Stimulated activated CD8-positive, alpha-beta memory T cell treated with anti-CD3 and anti-CD28 coated beads, Interleukin-4, amount 100 ng/mL, for 4 hours (primary cell): ENCODE measurements at places on chromosomes 7 and 10.
A peak's percentile ranks its signal among the peaks of the same experiment; 100 is the strongest.

GRCh38 chr7:89623018-89623672, 531.1 kb upstream of the STEAP1 start:
- DNase-seq, result no peak

- peak; percentile 6 for DNase-seq
Observed at GRCh38 chr7:92246360-92247101, 757 bp downstream of the ANKIB1 start.

- no peak for DNase-seq
Observed at GRCh38 chr7:36964297-36964696, 240.0 kb upstream of the AOAH start.

- no peak for DNase-seq
Observed at GRCh38 chr7:50653126-50653864, 88.1 kb upstream of the DDC start.

- no peak for DNase-seq
Observed at GRCh38 chr7:29488203-29488970, 75.2 kb upstream of the PRR15 start.

GRCh38 chr7:10930551-10930950, 43.1 kb upstream of the PHF14 start:
- DNase-seq, result no peak

- DNase-seq, result no peak
Observed at GRCh38 chr10:100887761-100888296, 24.9 kb upstream of the SLF2 start.

GRCh38 chr7:78218876-78219275, 420.3 kb downstream of the PHTF2 start:
- DNase-seq, result no peak

GRCh38 chr10:97479939-97480338, 18.3 kb downstream of the MMS19 start:
- DNase-seq, result no peak

GRCh38 chr7:48621076-48621475, 303.3 kb upstream of the CDC14C start:
- DNase-seq, result no peak

DNA sequence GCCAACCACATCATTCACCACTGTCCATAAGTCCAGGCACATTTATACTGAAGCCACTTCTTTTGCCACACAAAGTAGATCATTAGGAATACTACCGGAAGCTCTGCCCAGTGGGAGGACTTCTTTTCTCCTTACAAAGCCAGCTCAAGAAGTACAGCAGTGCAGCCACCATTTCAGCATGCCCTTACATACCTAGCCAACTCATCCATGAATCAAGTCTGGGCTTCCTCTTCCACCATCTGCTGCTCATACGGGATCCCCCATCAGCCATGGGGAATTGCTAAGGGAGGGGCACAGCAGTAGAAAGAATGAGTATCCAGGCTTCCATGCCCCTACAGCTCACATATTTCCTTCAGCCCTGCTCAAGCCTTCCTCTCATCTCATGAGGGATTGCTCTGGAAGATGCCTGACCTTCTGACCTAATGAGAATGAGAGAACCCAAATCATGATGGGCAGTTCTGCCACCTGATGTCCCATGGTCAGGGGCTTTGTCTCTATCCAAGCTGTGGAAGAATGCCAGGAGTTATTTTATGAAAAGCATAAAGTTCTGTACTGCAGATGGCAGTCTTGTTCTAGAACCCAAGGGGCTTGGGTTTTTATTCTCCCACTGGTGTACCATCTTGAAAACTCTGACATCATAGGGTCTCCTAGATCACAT, 39.5 kb downstream of the ACSM6 start:
- DNase-seq, result no peak

DNA sequence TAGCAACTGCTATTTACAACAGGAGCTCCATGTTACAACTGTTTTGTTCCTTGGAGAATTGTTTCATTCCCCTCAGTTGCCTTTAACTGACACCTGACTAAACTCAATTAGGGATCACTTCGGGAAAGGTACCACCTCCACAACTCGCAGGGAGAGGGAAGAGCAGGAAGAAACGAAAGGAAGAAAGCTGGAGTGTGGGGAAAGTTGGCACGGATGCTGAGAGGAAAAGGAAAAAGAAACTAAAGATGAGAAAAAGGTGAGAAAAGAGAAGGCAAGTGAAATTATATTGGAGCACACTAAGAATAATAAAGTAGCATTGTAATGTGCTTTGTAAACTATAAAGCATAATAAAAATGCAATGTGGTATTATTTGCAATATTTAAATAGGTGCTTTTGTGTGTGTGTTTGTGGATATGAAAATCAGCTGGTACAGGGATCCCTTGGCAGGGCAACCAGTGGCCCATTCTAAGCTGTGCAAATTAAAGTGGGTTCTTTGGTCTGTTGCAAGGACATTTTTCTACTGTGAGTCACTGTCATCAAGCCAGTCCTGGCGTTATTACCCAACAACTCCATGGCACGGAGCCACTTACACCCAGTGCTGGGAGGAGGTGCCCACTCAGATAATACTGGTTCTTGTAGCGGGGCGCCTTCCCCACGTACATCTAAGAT, 45.9 kb downstream of the HIPK2 start:
- DNase-seq, result no peak

- DNase-seq, result no peak
Observed at GRCh38 chr10:5234106-5234860, 37.6 kb downstream of the AKR1C4 start.

GRCh38 chr10:69553328-69553727, 19.9 kb downstream of the NEUROG3 start:
- no peak for DNase-seq

- DNase-seq, result no peak
Observed at GRCh38 chr7:83613232-83613631, 35.7 kb downstream of the SEMA3E start.

DNA sequence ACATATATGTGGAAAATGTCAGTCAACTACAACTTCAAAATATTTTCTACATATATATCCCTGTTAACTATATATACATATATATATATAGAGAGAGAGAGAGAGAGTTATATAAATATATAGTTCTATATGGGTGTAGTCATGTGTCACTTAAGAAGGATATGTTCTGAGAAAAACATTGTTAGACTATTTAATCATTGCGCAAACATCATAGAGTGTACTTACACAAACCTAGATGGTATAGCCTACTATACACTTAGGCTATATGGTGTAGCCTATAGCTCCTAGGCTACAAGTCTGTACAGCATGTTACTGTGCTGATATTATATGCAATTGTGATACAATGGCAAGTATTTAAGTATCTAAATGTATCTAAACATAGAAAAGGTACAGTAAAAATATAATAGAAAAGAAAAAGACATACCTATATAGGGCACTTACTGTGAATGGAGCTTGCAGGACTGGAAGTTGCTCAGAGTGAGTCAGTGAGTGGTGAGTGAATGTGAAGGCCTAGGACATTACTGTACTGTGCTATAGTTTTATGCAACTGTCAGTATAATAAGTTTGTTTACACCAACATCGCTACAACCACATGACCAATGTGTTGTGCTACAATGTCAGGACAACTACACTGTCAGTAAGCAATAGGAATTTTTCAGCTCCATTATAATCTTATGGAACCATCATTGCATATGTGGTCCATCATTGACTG, 18.0 kb upstream of the FGL2 start:
- no peak for DNase-seq

DNA sequence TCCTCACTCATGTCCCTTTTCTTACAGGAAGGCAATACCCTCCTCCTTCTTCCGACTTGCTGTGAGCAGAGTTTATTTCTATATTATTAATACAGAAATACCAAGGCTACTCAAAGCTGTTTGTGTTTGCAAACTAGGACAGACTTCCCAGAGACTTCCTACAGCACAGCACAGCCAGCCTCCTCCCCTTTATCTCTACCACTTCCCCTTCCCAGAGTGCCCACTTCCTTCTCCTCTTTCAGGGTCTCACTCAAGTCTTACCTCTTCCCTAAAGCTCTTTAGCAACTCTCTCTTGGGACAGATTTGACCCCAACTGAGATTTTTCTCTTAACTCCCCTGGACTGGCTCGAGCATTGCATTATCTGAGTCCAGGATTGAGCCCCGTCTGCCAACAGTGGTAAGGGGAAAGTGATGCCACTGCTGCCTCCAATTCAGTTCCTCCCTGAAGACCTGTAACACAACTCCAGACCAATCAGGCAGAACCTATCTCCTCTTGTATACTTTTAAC, 5.5 kb upstream of the LRGUK start:
- DNase-seq, result no peak

- no peak for DNase-seq
Observed at GRCh38 chr7:1422512-1423263, 36.6 kb downstream of the MICALL2 start.

DNA sequence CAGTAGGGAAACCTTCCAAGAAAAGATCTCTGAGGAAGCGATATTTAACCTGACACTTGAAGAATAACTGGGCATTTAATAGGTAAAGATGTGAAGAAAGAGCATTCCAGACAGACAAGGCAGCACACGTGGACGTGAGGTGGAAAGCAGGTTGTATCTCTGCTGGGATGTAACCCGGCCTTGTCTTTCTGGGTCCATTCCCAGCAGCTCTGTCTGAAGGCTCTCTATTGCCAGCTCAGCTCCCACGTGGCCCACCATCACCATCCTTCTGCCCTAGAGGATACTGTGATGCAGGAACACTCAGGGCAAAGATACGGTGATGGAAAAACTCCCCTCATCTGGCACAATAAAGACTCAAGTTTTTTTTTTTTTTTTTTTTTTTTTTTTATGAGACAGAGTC, 137.7 kb downstream of the RSU1 start:
- no peak for DNase-seq

DNA sequence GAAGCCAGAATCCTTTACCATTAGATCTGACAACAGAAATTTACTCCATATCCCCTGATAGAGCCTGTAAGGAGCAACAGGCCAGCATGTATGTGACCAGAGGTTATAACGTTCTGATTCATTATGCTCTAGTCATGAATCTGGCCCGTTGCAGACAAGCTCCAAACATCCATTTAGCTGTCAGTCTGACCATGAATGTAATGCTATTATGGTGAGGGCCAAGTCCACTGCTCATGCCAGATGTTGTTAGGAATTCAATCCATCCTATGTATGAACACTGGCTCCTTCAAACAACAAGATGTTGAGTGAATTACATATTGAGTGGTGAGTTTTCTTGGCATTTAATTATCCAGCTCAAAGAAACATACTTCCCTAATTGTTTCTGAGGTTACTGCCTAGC, 610.1 kb upstream of the ANKRD30A start:
- no peak for DNase-seq

DNA sequence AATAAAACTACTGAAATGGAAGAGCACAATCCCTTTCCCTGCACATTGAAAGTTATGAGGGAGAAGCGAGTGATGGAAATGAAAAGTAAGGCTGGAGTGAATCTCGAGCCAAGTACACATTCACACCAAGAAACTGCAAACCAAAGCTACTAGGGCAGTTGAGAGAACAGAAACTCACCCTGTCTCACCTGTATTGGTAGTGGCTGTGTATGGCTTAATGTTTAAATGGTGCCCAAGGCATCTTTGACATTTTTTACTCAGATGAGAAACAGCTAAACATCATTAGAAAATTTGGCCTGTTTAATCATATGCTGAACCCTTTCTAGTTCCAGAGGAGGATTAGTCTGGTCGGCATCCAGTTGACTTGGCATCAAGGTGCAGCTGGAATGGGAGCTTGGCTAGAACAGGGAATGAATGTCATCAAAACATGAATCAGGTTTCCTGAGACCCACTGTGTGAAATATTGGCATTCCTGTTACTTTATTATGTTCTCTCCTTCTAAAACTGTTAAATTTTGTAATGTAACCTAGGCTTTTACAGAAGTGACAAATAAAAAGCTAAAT, 840.8 kb downstream of the GRM8 start:
- no peak for DNase-seq

GRCh38 chr7:13126347-13126746, 438.9 kb downstream of the ARL4A start:
- DNase-seq, result no peak

GRCh38 chr7:135330088-135330487, 96.5 kb downstream of the STRA8 start:
- DNase-seq, result no peak

GRCh38 chr10:113713640-113713982, 33.9 kb downstream of the CASP7 start:
- DNase-seq, result no peak

DNA sequence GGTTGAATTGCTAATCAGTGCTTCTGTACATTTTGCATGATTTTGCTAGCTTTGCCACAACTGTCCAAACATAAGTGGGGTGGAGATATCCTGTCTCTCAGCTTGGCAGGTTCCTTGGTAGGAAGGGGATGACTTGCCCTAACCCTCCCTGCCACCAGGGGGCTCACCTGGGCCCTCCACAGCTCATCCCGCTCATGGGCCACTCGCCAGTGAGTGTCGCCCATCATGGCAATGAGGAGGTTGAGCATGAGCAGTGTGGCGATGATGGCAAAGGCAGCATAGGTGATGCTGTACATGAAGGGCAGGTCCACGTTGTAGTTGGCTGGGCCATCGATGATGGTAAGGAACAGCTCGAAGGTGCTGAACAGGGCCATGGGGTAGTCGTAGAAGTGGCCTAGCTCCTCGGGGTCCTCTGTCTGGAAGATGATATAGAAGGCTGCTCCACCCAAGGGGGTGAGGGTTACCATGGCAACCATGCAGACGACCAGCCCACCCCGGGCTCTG, 12.2 kb downstream of the TRPV6 start:
- no peak for DNase-seq

- no peak for DNase-seq
Observed at GRCh38 chr10:93288679-93289634, 193.2 kb downstream of the MYOF start.

DNA sequence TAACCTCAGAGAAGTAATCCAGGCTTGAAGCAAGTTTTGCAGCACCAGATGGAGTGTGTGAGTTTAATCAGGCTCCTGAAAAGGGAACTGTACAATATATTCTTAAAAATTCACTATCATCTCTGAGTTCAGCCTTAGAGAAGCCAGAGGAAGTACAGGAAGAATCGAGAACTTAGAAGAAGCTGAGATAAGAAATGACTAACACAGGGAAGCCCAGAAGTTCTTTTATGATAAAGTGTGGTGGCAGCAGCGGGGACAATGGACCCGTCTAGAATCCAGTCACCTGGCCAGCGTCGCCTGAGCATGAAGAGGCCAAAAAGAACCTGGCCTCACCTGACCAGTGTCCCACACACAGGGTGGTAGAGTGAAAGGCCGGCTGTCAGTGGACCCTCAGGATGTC, 161.0 kb downstream of the USP6NL start:
- no peak for DNase-seq

- no peak for DNase-seq
Observed at GRCh38 chr10:103668351-103669242, 175.1 kb downstream of the NEURL1 start.

GRCh38 chr10:132455986-132456847, 59.2 kb downstream of the PWWP2B start:
- DNase-seq, result no peak

- DNase-seq, result no peak
Observed at GRCh38 chr10:31288962-31289361, 30.1 kb upstream of the ZEB1 start.

- no peak for DNase-seq
Observed at GRCh38 chr7:1054861-1055450, 10.6 kb downstream of the GPR146 start.

DNA sequence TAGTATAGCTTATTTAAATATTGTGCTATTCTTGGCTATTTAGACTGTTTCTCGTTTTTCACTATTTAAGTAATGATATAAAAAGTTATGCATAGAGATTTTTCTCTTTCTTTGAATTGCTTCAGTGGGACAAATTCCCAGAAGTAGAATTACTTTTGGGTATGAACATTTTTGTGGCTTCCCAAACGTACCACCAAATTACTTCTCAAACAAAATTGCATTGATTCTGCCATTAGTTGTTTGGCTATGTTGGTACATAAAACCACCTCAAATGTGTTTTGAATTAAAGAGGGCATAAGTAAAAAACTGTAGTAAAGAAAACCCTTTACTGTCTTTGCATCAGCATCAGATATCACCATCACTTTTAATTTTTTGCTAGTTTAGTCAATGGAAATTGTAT, 31.0 kb downstream of the AKR1B1 start:
- no peak for DNase-seq
